ENCODE measurements at places on chromosomes 3 and 15. TPM values are rescaled to one million over a fixed set of nuclear protein-coding genes. Genes with fewer than 3 reads are reported as not detected.

DNA sequence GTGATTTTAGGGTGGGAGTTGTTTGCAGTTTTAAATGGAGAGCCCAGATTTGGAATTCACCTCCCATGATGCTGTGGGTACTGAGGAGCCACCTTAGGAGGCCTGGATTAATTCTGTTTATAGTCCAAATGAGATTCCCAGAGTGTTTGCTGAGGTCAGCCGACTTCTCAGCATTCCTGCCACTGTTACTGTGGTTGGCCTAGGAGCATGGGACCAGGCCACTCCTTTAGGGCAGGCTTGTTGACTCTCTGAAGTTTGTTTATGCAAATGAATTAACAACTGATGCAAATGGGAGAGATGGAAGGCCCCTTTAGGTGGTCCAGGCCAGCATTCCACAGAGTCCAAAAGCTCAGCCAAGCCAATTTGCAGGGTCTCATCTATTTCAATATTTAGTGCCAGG is 46.1 kb downstream of the CACNA2D3 start:
- no peak for DNase-seq

Gene CRABP1
- polyA plus RNA-seq, result not detected

Gene MYNN
- 9.9 TPM for polyA plus RNA-seq

- no peak for DNase-seq
Measured at GRCh38 chr15:92989470-92989869, 89.3 kb downstream of the CHD2 start.

Gene SNX33
- 9.2 TPM for polyA plus RNA-seq

DNA sequence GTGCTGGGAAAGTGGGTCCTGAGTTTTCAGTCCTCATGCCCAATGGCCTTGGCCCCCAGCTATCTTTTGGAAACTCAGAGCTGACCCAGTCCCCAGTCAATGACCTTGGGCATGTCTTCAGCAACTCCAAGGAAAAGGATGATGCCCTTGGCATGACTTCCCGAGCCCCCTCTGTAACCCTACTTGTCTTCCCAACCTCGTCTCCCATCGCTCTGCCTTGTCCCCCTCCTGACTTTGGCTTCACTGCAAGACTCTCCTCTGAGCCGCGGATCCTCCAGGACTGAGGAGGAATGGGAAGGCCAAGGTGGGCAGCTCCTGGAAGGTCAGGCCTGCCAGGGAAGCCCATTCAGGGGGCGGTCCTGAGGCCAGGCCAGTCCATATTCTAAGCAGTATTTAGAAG is 73.5 kb upstream of the MEF2A start:
- no peak for DNase-seq

- DNase-seq, result no peak
Measured at GRCh38 chr3:101119535-101119934, 126.3 kb upstream of the ABI3BP start.

Gene C3orf20
- not detected for polyA plus RNA-seq

DNA sequence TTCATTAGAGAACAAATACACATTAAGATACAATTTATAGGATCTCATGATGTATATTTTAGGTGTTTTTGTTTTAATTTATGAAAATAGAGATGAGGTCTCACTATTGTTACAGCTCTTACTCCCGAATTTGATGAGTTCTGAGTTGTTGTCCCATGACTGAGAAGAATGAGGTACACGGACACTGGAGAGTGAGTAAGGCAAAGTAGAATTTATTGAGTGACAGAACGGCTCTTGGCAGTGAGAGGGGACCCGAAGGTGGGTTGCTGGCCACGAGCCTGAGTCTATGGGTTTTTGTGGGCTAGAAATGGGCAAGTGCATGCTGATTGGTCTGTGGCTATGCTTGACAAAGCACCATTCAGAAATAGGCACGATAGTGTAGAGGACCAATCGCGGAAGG is 3.1 kb upstream of the RNF168 start:
- DNase-seq, result no peak

- DNase-seq, result no peak
Measured at GRCh38 chr3:168973206-168973605, 690.3 kb downstream of the MECOM start.

Gene SH2D7
- polyA plus RNA-seq, result not detected

All from heart left ventricle (tissue), 16 donors.